Vagina (tissue), 2 donors: ENCODE measurements at places on chromosomes 2 and 18.

DNA sequence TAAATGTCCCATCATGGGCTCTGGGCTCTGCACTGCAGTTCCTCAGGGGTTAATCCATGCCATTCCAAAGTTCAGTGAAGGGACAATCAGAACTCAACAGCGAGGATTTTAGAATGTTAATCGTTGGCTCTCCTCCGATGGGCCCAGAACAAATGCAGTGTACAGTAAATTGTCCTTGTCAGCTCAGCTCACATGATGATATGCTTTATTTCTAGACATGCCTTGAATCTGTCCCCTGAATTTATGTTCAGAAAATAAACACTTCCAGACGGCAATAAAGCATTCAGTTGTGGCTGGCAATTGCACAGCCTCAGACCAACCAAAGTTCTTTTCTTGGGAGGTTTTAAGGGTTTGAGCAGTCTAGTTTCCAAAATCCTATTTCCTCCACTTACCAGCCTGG, 981.2 kb downstream of the BCL11A start:
- DNase-seq, result no peak

GRCh38 chr2:157887946-157888345, 11.8 kb upstream of the ACVR1 start:
- no peak for DNase-seq

DNA sequence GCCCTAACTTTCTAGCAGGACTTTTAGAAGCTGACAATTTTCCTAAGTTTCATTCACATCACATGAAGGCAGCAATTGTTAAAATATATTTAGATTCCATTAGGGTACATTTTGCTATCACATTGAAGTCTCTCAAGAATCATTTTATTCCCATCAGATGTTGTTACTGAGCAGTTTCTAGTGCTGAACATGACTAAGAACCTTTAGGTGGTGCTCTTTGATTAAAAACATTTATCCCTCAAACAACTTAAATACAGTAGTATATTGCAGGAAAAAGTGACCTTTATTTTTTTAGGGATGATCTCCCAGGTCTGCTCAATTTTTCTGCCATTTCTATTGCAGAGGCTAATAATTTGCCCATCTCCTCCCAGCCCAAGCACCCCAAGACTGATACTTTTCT, 22.9 kb upstream of the NARS1 start:
- no peak for DNase-seq

DNA sequence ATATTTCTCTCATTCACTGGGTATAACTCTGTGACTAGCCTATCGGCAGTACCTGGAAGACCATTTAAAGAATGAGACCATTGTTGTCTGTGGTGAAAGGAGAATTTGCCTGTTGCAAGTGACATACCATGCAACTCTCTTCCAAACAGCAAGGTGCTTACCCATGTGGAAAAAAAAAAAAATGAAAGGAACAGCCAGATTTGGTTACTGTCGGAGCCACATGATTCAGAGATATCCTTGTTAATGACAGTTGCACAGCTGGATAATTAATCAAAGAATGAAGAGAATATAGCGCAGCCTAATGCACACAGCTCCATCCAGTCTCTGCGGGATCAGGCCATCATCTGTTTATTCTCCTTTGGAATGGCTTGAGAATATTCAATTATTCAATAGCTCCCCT, 141.8 kb downstream of the HRH4 start:
- DNase-seq, result no peak

DNA sequence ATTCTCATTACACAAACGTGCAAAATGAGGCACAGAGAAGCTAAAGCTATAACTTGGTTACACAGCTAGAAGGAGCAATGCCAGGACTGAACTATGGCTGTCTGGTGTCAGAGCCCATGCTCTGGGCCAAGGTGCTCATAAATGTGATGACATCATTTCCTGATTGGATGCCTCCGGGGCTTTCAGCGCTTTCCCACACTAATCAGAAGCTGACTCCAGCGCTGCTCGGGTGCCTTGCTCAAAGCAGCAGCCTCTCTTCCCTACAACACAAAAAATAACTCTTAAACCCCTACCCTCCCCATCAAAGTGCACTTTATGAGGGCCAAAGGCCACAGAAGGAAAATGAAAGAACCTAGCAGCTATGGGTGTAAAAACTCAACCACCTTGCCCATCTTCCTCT, 90.7 kb downstream of the STK39 start:
- no peak for DNase-seq

DNA sequence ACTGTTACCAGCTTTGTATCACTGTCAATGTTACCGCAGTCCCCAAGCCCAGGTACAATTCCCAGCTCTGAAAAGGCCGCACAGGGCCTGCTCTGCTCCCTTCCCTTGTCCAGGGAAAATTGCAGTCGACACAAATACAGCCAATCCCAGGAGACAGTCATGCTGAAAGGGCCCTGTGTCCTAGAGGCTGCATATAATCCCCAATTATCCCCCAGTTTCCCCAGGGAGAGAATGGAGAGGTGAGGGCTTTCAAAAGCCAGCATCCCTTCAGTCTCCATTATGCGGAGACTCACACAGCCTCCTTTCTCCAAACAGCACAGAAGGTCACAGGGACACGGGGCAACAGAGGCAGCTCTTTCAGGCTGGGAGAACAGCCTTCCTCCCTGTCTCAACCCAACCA, 17.1 kb upstream of the CTIF start:
- DNase-seq, result no peak

DNA sequence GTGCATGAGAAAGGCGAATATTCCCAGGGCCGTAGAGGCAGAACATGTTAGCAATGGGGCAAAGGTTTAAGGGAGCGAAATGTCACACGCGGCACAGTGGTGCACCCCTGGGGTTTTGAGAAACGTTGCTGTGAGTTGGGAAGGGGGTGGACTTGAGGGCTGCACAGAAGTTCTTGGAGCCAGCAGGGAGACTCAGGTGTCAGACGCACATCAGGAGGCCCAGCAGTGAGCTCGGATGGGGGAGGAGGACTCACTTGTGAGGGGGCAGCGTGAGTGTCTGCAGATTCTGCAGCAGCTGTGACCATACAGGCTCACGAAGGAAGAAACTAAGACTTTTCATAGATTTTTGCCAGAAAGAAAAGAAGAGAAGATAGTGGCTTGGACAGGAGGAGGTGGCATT, 218.2 kb downstream of the SNTG2 start:
- no peak for DNase-seq

- no peak for DNase-seq
Measured at GRCh38 chr2:223050188-223050587, 1.8 kb upstream of the KCNE4 start.

DNA sequence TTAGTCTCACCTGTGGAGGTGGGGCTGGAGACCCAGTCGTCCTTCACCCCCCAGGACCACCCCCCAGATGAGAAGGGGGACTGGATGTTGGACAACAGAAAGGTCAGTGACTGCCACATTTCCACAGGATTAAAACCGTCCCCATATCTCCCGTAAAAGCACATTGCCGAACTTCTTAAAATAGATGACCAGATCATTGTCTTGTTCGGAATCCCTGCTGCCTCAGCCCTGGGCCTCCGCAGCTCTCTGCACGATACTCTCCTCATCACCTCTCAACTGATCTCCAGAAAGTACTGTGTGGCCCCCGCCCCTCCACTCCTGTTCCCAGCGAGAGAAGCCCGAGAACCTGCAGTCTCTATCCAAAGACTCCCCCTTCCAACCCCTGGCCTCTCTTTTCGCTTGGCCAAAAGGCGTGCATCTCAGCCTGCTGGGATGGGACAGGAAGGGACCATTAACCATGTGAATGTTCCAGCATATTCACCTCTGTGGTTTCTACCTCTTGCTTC, 13.2 kb downstream of the LRRFIP1 start:
- DNase-seq, result no peak

- no peak for DNase-seq
Measured at GRCh38 chr18:62505669-62506494, 16.9 kb upstream of the ZCCHC2 start.

DNA sequence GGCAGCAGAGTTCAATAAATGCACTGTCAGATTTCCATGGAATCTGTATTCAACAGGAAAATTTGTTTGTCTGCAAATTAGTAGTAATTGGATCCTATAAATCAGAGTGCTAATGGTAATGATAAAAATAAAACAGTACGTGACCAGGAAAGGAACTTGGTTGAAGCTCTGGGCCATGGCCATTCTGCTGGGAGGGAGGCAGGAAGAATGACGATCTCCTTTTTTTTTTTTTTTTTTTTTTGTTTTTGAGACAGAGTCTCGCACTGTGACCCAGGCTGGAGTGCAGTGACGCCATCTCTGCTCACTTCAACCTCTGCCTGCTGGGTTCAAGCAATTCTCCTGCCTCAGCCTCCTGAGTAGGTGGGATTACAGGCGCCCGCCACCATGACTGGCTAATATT, 94.8 kb upstream of the SEC11C start:
- DNase-seq, result no peak

GRCh38 chr2:231212329-231212845, 14.0 kb downstream of the ARMC9 start:
- DNase-seq, result no peak

GRCh38 chr2:151097128-151097527, 164.5 kb downstream of the RBM43 start:
- no peak for DNase-seq

DNA sequence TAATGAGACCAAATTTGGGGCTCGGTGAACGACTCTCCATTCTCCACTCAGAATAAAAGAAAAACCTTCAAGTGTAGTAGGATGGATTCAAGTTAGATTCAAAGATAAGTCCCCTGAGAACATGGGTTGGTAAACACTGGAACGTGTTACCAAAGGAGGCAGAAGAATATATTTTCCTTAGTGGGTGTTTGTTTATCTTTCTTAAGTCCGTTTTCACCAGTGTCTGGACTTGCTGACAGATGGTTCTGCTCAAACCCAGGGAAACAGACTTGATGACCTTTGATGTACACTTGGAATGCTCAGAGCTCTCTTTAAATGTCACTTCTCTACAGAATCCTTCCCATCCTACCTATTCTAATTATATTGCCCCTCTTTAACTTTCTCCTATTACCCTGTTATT, 310.3 kb upstream of the ZNF521 start:
- DNase-seq, result no peak

DNA sequence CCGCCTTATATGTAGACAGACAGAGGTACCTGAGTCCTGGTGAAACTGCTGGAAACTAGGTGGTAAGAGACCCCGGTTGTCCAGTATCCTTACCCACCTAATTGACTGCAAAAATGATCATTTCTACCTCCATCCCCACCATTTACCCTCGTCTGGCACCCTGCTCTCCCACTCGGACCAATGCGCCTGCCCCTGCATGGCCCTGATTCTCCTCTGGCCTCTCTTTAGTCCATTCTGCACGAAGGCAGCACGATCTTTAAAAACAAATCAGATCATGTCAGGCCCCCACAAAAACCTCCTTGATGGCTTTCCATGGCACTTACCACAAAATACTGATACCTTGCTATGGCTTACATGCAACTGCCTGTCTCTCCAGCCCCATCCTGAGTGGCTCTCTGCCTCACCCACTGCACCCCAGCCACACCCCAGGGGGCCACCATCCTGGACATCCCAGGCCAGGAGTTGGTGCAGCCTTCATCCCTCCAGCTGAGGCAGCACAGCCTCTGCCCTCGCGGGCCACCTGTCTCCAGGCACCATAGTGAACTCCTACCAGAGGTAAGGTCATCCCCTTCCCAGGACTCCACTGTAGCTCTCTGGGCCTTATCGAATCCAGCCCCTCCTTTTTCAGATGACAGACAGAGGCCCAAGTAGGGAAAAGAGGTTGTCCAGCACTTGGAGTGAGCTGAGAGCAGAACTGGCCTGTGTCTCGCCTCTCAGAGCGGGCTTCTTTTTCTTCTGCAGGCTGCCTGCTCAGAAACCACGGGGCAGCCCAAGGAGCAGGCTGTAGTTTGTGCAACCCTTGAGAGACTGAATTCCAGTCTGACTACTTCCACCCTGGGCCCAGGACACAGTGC, 12.3 kb upstream of the CIB4 start:
- peak; percentile 79 for DNase-seq

DNA sequence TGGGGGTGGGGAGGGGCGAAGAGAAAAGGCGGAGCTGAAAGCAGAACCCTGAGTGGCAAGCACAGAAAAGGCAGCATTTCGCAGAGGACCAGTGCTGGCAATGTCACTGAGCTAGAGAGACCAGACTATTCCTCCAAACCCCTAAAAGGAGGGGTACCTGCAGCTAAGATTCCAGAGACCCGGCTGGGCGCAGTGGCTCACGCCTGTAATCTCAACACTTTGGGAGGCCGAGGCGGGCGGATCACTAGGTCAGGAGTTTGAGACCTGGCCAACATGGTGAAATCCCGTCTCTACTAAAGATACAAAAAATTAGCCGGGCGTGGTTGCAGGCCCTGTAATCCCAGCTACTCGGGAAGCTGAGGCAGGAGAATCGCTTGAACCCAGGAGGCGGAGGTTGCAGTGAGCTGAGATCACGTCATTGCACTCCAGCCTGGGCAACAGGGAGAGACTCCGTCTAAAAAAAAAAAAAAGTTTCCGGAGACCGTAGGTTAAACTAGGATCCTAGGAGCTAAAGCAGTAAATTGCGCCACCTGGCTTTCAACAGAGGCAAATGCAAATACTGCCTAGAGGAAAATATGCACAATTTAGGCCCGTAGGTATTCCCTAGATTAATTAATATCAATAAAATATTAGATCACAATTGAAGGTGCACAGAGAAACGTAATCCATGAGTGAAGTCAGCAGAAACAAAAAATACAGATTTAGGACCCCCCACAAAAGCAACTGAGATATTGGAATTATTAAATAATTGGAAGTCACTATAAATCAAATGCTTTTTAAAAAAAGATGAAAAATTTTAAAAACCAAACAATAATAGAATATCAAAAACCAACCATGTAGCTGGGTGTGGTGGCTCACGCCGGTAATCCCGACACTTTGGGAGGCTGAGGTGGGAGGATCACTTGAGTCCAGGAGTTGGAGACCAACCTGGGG, 4.9 kb downstream of the UCN start:
- no peak for DNase-seq

DNA sequence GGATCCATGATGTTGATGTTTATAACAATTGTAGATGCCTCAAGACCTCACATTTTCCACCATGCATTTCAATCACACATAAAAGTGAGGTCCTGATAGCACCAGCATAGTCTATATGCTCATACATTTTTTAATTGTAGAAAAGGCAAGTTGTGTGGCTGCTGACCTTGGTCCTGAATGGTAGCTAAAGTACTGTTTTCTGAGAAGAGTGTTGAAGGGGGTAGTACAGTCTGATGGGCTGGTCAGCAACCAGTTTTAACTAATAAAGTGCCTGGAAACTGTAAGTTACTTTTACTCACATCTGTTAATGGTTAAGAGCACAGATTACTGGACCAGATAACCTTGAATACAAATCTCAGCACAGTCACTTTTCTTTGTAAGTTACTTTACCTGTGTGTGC, 15.9 kb downstream of the ZNF638 start:
- no peak for DNase-seq

GRCh38 chr2:25482341-25482740, 140.6 kb upstream of the DNMT3A start:
- DNase-seq, result no peak
